ENCODE measurements at places on chromosomes 1 and 21.

GRCh38 chr1:3125078-3125477 is 56.1 kb downstream of the PRDM16 start:
- DNase-seq, result no peak

DNA sequence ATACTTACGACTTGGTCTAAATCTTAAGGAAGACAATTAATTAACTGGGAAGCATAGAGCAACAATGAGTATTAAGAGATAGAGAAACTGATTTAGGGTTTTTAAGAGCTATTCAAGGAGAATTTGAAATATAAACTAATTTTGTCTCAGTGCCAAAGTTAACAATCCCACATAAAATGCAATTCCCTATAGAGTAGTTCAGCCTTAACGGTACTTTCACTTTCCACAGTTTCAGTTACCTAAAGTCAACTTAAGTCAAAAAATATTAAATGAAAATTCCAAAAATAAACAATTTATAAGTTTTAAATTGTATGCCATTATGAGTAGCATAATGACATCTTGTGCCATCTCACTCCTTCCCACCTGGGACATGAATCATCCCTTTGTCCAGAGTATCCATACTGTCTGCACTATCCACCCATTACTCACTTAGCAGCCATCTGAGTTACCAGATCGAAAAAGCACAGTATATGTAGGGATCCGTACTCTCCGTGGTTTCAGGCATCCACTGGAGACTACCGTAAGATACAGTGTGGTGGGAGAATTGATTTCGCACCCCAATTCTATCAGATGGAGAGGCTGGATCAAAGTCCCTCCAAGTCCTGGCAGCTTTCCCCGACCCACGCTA is 4.8 kb upstream of the SARS1 start:
- no peak for DNase-seq

- DNase-seq, result no peak
These were observed 13.5 kb downstream of the ASAP3 start for GRCh38 chr1:23470282-23471070.

GRCh38 chr21:28221984-28222383 is 770.7 kb downstream of the LTN1 start:
- DNase-seq, result no peak

DNA sequence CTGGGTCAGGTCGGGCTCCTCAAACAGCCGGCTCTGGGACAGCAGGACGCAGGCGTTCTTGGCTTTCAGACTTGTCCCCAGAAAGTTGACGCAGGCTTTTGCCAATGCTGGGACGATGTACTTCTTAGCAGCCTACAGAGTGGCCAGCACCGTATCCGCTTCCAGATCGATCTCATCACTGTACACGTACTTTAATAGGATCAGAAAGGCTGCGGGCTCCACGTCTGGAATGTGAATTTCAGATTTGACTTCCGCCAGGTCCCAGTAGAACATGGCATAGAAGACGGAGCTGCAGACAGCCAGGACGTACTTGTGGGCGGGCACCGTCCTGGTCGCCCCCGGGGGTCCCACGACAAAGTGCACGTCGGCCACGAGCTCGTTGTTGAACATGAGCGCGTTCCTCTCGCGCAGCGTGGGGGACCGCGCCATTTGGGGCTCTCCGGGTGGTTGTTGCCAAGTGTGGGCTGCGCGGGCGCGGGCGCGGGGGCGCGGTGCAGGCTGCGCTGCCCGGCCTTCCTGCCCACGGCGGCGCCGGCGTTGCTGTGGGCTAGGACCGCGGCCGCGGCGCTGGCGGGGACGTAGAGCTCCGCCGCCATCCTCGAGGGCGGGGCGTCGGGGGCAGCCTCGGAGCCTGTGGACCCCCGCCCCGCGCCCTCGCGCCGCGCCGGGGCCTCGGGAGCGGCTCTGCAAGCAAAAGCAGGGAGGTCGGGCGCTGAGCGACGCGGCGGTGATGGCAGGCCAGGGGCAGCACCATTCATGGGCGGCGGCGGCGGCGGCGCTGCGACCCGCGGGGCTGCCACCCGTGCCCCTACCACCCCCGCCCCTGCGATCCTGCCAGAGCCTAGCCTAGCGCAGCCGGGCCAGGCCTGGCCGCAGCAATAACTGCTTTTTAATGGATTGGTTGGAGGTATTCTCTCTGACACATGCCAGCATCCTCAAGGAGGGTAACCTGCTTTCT is 10.6 kb downstream of the CNR2 start:
- no peak for DNase-seq

DNA sequence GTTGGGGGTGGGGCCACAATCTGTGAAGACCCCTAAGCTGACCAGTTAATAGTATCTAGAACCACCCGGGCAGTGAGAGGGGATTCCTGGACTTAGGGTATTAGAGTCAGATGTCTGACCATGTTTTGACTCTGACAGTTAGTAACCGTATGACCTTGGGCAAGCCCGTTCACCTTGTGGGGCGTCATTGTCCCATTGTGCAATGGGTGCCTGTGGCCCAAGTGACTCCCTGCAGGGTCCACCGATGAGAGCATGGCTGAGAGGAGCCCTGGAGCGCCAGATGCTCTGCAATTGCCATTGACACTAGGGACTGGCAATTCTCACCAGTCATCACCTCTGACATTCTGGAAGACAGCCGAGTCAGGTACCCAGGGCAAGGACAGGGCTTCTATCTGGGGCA is 225.9 kb upstream of the CSF3R start:
- DNase-seq, result no peak

DNA sequence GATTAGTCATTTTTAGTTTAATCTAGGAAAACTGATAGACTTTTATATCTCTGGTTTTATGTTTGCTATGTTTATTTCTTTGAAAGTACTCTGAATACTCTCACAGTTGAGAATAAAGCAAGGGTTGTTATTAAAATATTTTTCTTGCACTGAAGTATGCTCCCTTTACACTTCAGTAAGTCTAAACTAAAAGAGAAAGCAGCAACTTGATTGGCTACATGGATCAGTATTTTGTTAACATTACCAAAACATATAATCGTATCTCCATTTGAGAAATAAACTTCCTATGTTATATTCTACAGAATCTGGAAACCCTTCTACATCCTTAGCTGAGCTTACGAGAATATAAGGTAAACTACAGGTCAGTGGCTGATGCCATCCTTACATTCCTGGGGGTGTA is 149.5 kb upstream of the HP1BP3 start:
- DNase-seq, result no peak

- no peak for DNase-seq
These were observed 12.5 kb downstream of the NPHP4 start for GRCh38 chr1:5979536-5980313.

DNA sequence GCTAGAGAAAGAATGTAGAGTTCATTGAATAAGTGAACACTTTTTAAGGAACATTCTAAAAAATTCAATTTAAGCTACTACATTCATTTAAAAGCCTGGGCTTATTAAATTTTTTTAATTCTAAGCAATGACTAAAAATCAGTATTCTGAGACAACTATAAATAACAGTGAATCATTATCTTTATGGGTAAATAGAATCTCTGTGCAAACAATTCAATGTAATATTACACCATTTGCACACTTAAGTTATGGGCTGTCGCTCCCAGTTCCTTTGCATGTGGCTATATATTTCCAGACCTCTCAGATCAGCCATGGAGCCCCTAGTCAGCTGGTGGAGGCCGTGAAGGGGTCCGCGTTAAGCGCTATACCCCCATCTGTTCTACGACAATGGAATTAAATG is 65.1 kb downstream of the KCNK1 start:
- no peak for DNase-seq
